ENCODE measurements at places on chromosomes 6 and 20.

GRCh38 chr20:24892522-24892921 lies 56.5 kb upstream of the CST7 start:
- H3K36me3 ChIP-seq, result no peaks in the 10 kb centered on the region
- no peak overlapping the region for H3K4me3 ChIP-seq
- no peak for DNase-seq
- no peak overlapping the region for H3K27ac ChIP-seq
- no peaks in the 10 kb centered on the region for H3K27me3 ChIP-seq

DNA sequence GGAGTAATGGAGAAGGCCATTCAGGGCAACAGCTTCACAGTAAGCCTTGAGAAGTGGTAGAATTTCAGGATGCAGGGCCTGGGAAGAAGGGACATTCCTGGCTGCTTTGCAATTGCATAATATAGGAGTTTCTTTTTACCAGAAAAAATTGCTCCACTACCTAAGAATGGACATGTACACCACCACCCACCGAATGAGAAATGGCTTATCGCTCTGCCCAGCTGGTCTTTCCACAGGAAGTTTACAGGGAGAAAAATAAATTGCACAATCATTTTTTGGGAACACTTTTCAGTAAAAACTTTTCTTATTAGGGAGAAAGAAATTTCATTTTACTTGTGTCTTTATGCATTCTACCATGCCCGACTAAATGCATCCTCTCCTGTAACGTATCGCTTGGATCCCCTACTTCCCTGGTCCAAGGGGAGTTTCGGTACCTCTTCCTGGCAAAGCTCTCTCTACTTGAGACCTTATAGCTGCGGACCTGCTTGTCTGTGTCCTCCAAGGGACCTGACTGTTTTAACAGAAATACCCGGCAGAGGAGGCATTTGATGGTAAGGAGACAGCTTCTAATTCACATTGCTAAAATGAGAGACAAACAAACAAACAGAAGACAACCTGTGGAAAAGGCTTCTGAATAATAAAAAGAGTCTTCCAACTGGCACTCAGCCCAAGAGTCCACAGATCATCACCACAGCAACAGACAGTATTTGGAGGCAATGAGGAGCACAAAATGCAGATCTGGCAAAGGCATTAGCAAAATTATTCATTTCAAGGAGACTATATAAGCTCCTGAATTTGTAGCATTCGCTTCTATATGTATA lies 54.2 kb downstream of the MAP3K5 start:
- H3K27ac ChIP-seq, result peak overlapping the region; percentile 79
- H3K36me3 ChIP-seq, result no peaks in the 10 kb centered on the region
- peak; percentile 64 for DNase-seq
- no peak overlapping the region for H3K4me3 ChIP-seq

GRCh38 chr6:168349718-168350210 lies 30.2 kb upstream of the DACT2 start:
- H3K36me3 ChIP-seq, result no peaks in the 10 kb centered on the region
- H3K4me3 ChIP-seq, result no peak overlapping the region
- no peak for DNase-seq

- no peak overlapping the region for H3K27ac ChIP-seq
- no peaks in the 10 kb centered on the region for H3K27me3 ChIP-seq
- DNase-seq, result no peak
- peaks cover 14% of the 10 kb centered on the region for H3K4me1 ChIP-seq
- no peak overlapping the region for H3K4me3 ChIP-seq
Observed at GRCh38 chr20:4159765-4160490, 144.6 kb upstream of the RNF24 start.

Data from body of pancreas (tissue), 4 donors.